ENCODE measurements at places on chromosomes 6 and 20. TPM values are rescaled to one million over a fixed set of nuclear protein-coding genes. Genes with fewer than 3 reads are reported as not detected.

EPHA7 gene
- total RNA-seq = not detected

GRCh38 chr6:125899726-125900182, 56.8 kb upstream of the HINT3 start:
- H3K36me3 ChIP-seq = peaks cover 7% of the 10 kb centered on the region
- H3K4me3 ChIP-seq = peak overlapping the region; percentile 32
- H3K27me3 ChIP-seq = no peaks in the 10 kb centered on the region

UBE3D gene
- total RNA-seq = 1.6 TPM

CLIC5 gene
- total RNA-seq = 0.20 TPM

ENPP5 gene
- total RNA-seq = 0.24 TPM

All from right lobe of liver (tissue), 6 donors.